ENCODE measurements at places on chromosomes 2 and 18. TPM values are rescaled to one million over a fixed set of nuclear protein-coding genes. Genes with fewer than 3 reads are reported as not detected.
A peak's percentile ranks its signal among the peaks of the same experiment; 100 is the strongest.

Gene CD226
- 0.99 TPM for total RNA-seq

Gene ZSWIM2
- not detected for total RNA-seq

Gene EFEMP1
- total RNA-seq = 1,009 TPM

Gene C1GALT1C1L
- total RNA-seq = 0.36 TPM

Gene WDR7
- total RNA-seq = 26.7 TPM

Gene ALPI
- not detected for total RNA-seq

Gene CTAGE1
- total RNA-seq = not detected

Gene CREG2
- 0.25 TPM for total RNA-seq

Gene SNED1
- 105 TPM for total RNA-seq

Gene LINC00305
- total RNA-seq = not detected

Gene SMAD2
- total RNA-seq = 58.7 TPM

Gene MAB21L4
- total RNA-seq = not detected

GRCh38 chr2:173132531-173132930 is 56.9 kb downstream of the MAP3K20 start:
- no peak for DNase-seq

- no peak for DNase-seq
Measured at GRCh38 chr2:234628953-234629352, 132.1 kb upstream of the ARL4C start.

- no peak for DNase-seq
Measured at GRCh38 chr2:101902169-101902568, 89.6 kb upstream of the IL1R2 start.

GRCh38 chr2:123245156-123245555 is 779.9 kb upstream of the CNTNAP5 start:
- no peak for DNase-seq

DNA sequence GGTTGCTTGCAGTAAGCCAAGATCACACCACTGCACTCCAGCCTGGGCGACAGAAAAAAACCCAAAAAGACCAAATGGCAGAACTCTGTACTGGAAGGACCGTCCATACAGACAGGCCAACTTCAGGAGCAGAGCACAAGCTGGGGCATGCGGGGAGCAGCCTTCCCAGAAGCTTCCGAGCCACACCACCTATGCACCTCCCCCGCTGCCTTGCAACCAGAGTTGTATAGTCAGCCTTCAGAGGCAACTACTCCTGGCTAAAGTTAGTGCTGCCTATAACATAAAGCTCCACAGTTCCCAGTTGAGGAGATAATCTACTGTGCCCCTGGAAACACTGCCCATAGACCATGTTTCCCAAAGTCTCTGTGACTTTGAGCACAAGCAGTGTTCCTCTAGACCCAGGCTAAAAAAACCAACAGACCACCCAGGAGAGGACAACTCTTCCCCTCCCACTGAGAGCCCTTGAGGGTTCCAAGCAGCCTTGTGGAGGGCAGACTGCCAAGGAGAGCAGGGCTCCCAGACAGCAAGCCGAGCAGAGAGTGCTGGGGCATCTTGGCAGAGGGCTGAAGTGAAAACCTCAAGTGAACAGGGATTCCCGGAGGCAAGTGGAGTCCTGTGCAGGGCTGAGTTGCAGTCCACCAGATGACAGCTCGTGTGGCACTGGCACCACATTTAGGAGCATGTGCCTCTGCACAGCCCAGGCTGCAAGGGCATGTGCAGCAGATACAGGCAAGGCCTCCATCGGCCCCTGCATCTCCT is 6.8 kb downstream of the SFT2D3 start:
- peak; percentile 39 for DNase-seq

- DNase-seq = peak; percentile 59
Measured at GRCh38 chr2:23545396-23545795, 160.4 kb downstream of the KLHL29 start.

DNA sequence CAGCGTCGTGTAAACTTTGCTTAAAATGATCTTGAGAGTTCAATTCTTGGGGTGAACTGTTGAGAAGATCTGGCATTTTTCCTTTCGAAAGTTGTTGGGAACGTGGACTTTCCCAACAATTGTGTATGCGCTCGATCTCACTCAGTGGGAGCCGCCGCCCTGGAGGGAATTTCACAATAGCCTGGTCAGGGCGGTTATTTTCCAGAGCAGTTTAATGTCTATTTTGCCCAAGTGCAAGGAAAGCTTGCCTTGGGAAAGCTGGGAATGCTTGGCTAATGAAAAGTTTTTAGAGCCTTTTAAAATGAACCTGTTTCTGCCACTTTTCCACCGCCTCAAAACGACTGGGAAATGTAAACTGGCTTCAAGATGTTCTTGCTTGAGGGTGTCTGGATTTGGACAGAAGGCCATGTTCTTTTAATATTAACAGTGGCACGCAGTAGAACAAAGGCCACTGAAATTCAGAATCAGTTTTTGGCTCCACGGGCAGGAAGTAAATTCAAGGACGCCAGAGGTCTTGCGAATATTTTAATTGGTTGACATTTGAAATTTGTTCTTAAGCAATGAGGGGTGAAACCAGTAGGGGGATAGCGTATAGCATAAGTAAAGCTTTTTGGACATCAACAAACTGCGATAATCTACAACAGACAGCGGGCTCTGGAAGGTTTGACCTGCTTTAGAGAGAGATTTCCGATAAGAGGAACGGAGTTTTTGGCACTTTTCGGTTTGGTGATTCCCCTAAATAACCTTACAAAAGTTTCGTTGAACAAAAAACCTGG is 1.2 kb downstream of the CFLAR start:
- peak; percentile 92 for DNase-seq

- DNase-seq = peak; percentile 65
Measured at GRCh38 chr2:140344838-140345237, 1564.6 kb upstream of the NXPH2 start.

DNA sequence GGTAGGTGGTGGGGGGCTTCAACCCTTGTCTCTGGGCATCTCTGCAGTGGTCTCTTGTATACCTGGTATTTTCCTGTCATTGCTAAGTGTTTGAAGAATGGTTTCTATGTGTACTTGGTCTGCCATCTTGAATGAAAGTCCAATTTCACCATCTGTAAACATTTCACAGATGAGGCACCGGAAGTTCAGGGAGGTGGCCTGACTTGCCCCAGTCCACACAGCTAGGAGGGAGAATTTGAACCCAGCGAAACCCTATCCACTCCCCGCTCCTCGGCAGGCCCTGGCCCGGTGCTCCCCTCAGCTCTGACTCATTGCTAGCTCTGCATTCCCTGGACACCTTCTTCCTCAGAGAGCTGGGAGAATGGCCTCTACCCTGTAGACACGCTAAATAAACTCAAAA is 30.5 kb downstream of the ZAP70 start:
- DNase-seq = no peak

DNA sequence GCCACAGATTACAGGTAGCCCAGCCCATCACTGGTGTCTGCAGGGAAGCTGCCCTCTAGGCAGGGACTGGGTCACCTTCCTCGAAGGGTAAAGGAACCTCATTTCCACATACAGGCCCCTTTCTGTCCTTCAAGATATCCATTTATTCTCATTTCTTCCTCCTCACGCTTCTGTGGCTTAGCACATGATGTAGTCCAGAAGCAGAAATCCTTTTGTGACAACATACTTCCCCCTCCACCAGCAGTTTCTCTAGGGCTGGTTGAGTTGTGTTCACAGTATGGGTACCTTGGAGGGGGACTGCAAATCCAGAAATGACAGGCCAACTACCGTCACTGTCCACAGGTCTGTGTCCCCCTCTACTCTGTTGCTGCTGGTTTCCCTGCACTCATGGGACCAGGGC is 364.9 kb downstream of the ANAPC1 start:
- no peak for DNase-seq

DNA sequence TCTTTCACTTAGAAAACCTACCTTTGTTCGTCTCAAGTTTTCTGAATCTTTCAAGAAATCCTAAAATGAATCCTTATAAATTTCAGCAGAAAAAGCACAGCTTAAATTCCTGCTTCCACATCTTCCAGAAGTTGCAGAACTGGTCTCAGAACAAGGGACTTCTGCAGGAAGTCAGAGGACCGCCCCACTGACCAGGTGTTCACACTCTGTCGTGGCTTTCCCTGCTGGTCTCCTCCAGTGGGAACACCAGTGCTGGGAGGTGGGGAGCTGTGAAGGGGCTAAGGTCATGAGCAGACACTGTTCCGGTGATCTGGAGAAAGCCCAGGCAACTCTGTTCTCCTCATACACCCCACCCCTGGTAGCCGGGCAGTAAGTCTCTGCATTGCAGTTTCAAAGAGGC is 3.5 kb downstream of the FAM110C start:
- DNase-seq = no peak

DNA sequence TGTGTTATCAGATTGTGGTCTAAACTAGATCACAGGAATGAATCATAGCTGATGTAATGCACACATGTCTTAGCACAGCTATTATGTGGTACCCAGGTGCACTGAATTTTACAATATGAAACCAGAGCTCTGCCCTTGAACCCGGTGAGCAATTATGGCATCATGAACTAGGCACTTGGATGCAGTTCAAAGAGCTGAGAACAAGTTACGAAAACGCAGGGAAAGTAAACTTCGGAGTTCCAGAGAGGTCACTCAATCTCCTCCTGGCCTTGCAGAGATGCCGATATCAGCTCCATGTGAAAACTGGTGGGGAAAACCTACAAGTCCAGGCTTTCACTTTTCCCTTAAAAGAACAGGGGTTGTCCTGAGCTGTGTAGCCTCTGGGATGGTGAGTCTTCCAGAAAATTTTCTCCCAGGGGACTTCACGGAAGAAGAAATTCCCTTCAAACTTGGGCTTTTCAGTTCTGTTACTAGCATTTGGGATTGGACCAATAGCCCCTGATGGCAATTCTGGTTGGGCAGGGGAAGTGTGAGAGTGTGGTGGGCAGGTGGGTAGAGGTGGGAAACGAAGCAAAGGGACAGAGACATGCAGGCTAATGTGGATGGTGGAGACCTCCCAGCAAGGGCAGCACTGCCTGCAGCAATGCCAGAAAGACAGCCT is 71.1 kb upstream of the SH3BP4 start:
- peak; percentile 95 for DNase-seq

GRCh38 chr2:24328010-24328409 is 32.3 kb downstream of the ITSN2 start:
- DNase-seq = no peak

- no peak for DNase-seq
Measured at GRCh38 chr2:65746931-65747675, 314.7 kb upstream of the SPRED2 start.

- no peak for DNase-seq
Measured at GRCh38 chr18:74213429-74213828, 65.1 kb downstream of the TIMM21 start.

- no peak for DNase-seq
Measured at GRCh38 chr2:75798569-75798968, 87.9 kb upstream of the GCFC2 start.

- DNase-seq = no peak
Measured at GRCh38 chr2:1136067-1136466, 185.4 kb downstream of the SNTG2 start.

DNA sequence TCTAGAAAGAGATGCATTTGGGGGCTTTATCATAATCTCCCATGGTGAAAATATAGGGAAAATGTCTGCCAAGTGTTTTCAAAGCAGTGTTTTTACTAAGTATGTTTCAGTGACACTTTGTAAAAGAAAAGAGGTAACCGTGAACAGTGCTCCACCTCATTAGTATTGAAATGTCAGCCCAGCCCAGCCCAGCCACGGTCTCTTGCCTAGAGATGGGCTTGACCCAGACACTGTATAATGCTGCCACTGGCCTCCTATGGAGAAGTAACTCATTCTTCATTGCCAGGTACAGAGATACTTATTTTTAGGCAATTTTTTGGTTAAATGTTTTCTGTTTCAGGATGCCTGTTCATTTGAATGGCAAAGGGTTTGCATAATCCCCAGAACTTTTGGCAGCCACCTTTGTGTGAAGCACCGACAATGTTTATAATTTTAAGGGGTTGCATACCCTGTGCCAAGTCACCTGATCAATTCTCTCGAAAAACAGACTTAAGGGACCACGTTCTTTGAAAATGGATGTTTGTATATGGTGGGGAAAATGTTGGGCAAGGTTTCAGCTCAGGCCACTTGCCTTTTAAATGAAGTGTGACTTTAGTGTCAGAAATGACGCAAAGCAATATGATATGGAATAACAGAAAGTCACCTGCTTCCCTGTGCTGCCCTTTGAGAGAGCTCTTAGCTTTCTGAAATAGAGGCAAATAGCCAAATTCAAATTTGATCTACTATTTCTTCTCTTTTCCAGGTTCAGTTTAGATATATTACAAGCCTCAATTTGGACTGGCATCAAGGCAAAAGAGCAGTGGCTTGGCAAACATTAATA is 314.5 kb upstream of the RGPD4 start:
- no peak for DNase-seq

- DNase-seq = peak; percentile 62
Measured at GRCh38 chr2:33213244-33213643, 263.2 kb upstream of the RASGRP3 start.

All from fibroblast of the aortic adventitia (primary cell).